Osteoblast (primary cell): ENCODE measurements at places on chromosomes 11 and 22.

DNA sequence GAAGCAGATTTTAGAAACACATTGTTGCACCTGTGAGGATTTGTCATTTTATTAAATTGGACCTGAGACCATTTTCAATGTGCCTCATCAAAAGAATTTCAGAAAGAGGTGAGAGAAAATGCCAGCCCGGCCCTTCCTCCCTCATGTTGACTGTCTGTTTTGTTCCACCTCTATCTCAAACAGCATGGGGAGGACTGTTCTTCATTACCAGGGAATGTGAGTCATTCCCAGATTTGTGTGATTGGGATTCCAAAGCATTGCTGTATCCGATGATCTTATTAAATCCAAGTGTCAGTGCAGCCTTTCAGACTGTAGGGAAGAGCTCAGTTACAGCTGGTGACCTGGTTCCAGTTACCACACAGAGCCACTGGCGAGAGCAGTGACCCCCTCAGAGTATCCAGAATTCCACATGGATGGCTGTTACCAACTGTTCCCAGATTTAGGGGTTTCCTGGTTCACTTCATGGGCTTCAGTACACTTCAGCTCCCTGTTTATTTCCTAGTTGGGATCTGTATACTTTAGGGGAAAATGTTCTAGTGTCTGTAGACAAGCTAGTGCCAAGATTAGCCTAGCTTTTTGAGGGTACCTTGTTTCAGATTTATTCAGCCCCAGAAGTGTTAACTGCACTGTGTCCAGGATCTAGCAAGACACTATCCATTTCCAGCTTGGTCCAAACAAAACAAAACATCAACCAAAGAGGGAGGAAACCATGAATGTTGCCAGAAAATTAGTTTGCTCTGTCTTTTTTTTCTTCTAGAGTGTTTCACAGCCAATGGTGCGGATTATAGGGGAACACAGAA is 20.9 kb downstream of the KREMEN1 start:
- DNase-seq: peak; percentile 88

- peak; percentile 95 for DNase-seq
Observed at GRCh38 chr11:102760344-102761035, 19.9 kb downstream of the MMP10 start.

- DNase-seq: peak; percentile 83
Observed at GRCh38 chr11:12079726-12080556, 30.4 kb upstream of the MICAL2 start.

- peak; percentile 19 for DNase-seq
Observed at GRCh38 chr11:70804139-70804837, 406.0 kb downstream of the CTTN start.

GRCh38 chr11:64230985-64231365 is 627 bp downstream of the DNAJC4 start:
- no peak for DNase-seq

DNA sequence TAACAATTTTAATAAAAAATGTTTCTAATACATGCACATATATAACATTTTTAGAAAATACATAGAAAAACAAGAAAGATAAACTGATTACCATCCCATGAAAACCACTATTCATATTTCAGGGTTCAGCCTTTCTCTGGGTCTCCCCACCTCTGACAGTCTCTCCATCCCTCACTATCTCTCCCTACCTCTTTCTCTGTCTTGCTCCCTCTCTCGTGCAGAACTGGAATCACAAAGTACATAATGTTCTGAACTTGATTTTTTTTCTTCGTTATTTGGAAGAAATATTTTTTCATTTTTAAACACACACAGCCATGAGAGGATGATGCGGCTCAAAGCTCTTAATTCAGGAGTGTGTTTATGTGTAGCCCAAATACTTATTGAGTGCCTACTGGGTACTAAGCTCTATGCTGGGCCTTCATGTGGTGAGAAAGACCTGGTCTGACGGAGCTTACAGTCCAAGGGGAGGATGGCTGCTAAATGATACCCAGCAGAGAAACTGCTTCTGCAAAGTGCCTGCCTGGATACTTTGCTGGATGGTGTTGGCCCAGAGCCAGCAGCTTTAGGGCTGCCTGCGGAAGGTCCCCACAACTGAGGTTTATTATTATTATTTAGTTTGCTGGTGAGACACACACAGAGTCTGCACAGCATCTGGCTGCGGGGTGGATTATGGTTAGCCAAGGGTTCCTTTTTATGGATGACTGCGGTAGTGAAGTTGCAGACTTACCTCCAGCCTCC is 42.6 kb downstream of the SC5D start:
- no peak for DNase-seq

GRCh38 chr11:35554491-35555437 is 29.3 kb upstream of the PAMR1 start:
- no peak for DNase-seq

- DNase-seq: no peak
Observed at GRCh38 chr11:120589376-120589775, 77.8 kb downstream of the GRIK4 start.

DNA sequence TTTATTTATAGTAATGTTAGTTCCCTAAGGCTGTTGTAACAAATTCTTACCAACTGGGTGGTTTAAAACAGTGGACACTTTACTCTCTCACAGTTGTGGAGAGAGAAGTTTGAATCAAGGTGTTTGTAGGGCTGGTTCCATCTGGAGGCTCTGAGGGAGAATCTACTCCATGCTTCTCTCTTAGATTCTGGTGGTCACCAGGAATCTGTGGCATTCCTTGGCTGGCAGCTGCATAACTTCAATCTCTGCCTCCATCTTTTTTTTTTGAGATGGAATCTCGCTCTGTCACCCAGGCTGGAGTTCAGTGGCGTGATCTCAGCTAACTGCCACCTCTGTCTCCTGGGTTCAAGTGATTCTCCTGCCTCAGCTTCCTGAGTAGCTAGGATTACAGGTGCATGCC is 46.3 kb downstream of the LDLRAD3 start:
- DNase-seq: no peak

- no peak for DNase-seq
Observed at GRCh38 chr22:24398409-24398808, 29.0 kb upstream of the ADORA2A start.
